PC-9 (cell line): ENCODE measurements at places on chromosomes 5 and 9. TPM values are rescaled to one million over a fixed set of nuclear protein-coding genes. Genes with fewer than 3 reads are reported as not detected.
A peak's percentile ranks its signal among the peaks of the same experiment; 100 is the strongest.

Gene INSL6
- total RNA-seq: not detected in 2 replicates

Gene ANKDD1B
- 0.20 and 0.31 TPM in 2 replicates for total RNA-seq

Gene LHFPL2
- total RNA-seq: 10.1 and 14.0 TPM in 2 replicates

Gene SOHLH1
- not detected in 2 replicates for total RNA-seq

Gene ADRA1B
- total RNA-seq: 4.6 and 6.0 TPM in 2 replicates

Gene TCOF1
- total RNA-seq: 68.4 and 75.3 TPM in 2 replicates

Gene TPPP
- total RNA-seq: 0.17 and 0.38 TPM in 2 replicates

Gene PROB1
- total RNA-seq: 2.6 and 2.9 TPM in 2 replicates

DNA sequence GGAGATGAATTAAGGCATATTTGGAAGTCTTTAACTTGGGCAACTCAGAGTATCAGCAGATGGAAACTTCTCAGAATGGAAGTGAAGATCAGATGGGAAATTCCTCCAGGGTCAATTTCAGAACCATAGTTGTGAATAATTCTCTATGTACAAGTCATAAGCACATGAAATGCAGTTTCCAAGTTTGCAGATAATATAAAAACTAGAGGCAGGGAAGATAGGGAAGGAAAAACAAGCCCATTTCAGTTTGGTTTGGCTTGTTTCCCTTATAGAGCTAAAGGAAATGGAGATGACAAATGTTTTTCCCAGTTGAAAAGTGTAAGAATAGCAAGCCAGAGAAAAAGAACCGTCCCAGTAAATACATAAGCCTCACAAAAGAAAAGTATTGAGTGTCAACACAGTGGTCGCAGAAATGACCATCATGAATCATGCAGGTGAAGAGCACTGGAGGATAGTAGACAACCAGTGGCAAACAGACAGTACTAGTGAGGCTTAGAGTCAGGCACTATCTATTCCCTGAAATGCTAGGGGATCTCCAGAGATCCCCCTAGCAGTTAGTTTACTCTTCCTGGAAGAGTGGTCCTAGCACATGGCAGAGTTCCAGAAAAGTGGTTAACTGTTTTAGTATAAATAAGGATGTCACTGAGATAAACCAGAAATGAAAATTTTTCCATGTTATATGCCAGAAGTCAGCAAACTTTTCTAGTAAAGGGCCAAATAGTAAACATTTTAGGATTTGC, 245.9 kb downstream of the SAXO1 start:
- H3K4me1 ChIP-seq: no peaks in the 10 kb centered on the region
- no peak for DNase-seq
- H3K4me3 ChIP-seq: no peak overlapping the region
- H3K36me3 ChIP-seq: no peaks in the 10 kb centered on the region

DNA sequence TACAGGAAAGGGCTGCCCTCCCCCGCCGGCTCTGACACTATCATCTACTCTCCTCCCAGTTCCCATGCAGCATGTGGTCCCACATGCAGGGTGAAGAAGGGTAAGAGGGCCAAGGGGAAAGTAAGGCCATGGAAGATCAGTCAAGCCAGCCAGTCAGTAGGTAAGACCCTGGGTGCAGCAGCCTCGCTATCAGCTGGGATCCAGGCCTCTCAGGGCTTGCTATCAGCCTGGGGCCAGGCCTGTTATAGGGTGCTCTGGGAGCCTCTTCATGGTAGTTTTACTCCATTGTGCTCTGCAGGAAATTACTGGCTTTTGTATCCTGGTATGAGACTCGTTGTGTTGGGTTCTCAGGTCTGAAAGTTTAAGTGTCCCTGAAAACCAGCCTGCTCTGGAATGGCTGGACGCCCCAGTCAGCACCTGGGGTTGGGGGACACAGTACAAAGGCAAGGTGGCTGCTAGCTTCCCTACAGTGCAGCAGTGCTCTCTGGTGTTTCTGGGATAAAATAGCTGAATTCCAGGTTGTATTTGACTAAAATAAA, 21.4 kb downstream of the SLC22A4 start:
- no peaks in the 10 kb centered on the region for H3K27me3 ChIP-seq
- DNase-seq: no peak
- H3K4me3 ChIP-seq: no peak overlapping the region
- no peaks in the 10 kb centered on the region for H3K4me1 ChIP-seq
- no peak overlapping the region for H3K27ac ChIP-seq
- H3K36me3 ChIP-seq: no peaks in the 10 kb centered on the region

GRCh38 chr9:131791542-131792254, 51.8 kb upstream of the RAPGEF1 start:
- no peaks in the 10 kb centered on the region for H3K36me3 ChIP-seq
- no peaks in the 10 kb centered on the region for H3K4me1 ChIP-seq
- DNase-seq: no peak
- H3K27ac ChIP-seq: no peak overlapping the region
- H3K27me3 ChIP-seq: peaks cover 93% of the 10 kb centered on the region

GRCh38 chr9:72980183-72980582, 27.3 kb upstream of the ALDH1A1 start:
- H3K4me1 ChIP-seq: peaks cover 9% of the 10 kb centered on the region
- no peaks in the 10 kb centered on the region for H3K27me3 ChIP-seq
- H3K27ac ChIP-seq: no peak overlapping the region
- no peaks in the 10 kb centered on the region for H3K36me3 ChIP-seq
- no peak overlapping the region for H3K4me3 ChIP-seq

- no peaks in the 10 kb centered on the region for H3K27me3 ChIP-seq
- H3K4me1 ChIP-seq: no peaks in the 10 kb centered on the region
- H3K36me3 ChIP-seq: no peaks in the 10 kb centered on the region
- no peak for DNase-seq
- H3K4me3 ChIP-seq: no peak overlapping the region
Observed at GRCh38 chr5:43497311-43498104, 13.8 kb upstream of the TMEM267 start.

- no peaks in the 10 kb centered on the region for H3K4me1 ChIP-seq
- H3K27ac ChIP-seq: no peak overlapping the region
- no peaks in the 10 kb centered on the region for H3K36me3 ChIP-seq
- peaks cover 46% of the 10 kb centered on the region for H3K27me3 ChIP-seq
- no peak for DNase-seq
- H3K4me3 ChIP-seq: no peak overlapping the region
Observed at GRCh38 chr5:135743705-135744411, 90.6 kb upstream of the SLC25A48 start.

- H3K27me3 ChIP-seq: peaks cover 26% of the 10 kb centered on the region; the same call in 1 of the 2 replicates
- no peaks in the 10 kb centered on the region for H3K36me3 ChIP-seq
- DNase-seq: no peak
- no peaks in the 10 kb centered on the region for H3K4me1 ChIP-seq
- H3K27ac ChIP-seq: no peak overlapping the region
Observed at GRCh38 chr5:169296419-169297143, 4.4 kb downstream of the SLIT3 start.

- H3K4me3 ChIP-seq: no peak overlapping the region
- DNase-seq: no peak
- no peaks in the 10 kb centered on the region for H3K36me3 ChIP-seq
- H3K4me1 ChIP-seq: no peaks in the 10 kb centered on the region
Observed at GRCh38 chr9:122453677-122454135, 24.0 kb downstream of the OR1J1 start.

DNA sequence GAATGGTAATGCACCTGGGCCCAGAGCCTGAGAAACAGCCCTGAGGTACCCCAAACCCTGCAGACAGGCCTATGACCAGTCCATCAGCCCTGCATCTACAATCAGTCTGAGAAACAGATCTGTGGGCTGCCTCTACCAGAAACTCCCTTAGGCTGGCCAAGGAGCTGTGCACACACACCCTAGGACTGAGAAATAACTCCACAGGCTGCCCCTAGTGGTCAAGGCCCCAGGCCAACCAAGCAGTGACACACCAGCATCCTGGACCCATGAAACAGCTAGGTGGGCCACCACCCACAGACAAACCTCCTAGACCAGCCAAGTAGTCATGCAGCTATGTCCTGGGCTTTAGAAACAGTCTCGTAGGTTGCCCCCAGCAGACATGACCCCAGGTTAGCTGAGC, 253.6 kb upstream of the VLDLR start:
- no peak overlapping the region for H3K27ac ChIP-seq
- no peak overlapping the region for H3K4me3 ChIP-seq
- H3K4me1 ChIP-seq: no peaks in the 10 kb centered on the region
- no peaks in the 10 kb centered on the region for H3K36me3 ChIP-seq
- no peaks in the 10 kb centered on the region for H3K27me3 ChIP-seq
- DNase-seq: no peak

DNA sequence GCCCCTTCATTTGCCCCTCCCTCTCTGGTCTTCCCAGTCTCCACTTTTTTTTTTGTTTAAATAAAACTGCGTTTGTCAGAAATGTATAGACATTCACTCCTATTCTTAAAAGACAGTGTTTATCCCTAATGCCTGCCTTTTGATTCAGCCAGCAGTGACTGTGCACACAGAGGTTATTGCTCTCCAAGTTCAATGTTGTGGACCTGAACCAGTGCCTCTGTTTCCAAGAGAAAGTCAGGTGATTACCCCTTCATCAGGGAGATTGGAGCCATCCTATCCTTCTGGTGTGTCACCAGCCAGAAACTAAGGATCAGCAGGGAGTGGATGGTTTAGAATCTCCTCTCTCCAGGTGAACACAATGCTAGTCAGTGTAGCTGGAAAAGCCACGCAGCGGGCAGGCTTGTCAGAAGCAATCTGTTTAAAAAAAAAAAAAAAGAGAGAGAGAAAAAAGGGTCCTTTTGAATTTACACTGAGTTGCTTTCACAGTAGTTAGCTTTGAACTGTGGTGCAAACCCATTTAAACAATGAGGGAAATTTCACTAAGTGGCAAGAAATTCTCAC, 167.5 kb upstream of the DMRT1 start:
- H3K27ac ChIP-seq: no peak overlapping the region
- DNase-seq: no peak
- no peaks in the 10 kb centered on the region for H3K4me1 ChIP-seq
- H3K36me3 ChIP-seq: no peaks in the 10 kb centered on the region
- H3K4me3 ChIP-seq: no peak overlapping the region

DNA sequence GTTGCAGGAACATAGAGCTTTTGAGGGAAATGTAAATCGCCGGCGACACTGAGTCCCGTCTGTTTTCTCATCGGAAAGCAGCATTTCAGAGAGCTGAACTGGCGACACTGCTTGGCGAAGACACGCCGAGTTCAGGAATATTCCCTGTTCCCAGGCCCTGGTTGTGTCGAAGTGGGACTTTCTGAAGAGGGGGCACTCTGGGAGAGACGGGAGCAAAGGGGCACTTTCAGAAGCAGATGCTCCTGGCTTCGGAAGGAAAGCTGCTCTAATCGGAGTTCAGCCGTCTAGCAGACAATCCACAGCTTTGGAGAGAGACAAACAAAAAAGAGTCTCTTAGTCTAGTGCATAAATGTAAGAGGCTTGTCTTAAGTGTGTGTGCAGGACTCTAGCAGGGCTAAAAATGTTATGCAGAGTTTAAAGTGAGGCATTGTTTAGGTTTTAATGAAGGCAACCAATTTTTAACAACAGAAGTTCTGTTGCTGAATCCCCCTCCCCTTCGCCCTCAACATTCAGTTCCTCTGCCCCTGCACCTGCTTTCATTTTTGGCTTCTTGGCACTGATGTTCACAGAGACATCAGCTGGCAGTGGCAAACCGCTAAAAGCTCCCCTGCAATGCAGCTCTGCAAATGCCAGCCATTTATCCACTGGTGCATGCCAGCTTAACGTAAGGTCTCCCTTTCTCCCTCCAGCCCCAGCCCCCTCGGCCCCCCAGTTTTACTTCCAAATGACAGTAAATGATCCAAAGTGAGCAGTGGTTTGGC, 289.5 kb upstream of the MPDZ start:
- no peaks in the 10 kb centered on the region for H3K27me3 ChIP-seq
- H3K4me1 ChIP-seq: no peaks in the 10 kb centered on the region

DNA sequence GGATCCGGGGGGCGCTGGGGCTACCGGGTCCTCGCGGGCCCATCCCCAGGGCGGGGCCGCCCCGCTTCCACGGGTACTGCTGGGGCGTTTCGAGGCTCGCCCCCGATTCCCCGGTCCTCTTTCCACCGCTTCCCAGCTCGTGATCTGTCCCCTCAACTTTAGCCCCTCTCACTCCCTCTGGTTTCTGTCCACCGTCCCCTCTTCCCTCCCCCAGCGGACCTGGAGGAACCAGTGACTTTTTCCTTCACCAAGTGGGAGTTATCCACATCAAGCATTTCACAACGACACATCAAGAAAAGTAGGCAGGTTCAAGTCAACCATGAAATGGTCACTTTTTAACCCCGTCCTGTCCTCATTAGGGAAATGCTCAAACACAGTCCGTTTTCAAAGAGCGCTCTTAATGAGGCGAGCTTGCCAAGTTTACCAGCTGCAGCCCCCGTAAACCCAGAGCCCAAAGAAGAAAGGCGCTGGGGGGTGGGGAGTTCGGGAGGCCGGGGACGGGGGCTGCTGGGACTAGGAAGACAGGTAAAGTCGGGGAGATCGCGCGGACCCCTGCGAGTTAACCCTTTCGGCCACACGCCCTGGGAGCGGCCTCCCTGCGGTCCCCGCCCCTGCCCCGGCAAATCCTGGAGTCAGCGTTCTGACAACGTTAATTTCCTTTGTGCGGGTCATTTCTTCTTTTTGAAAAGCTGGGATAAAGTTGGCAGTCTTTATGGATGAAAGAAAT, 2.1 kb upstream of the NFIB start:
- no peaks in the 10 kb centered on the region for H3K27me3 ChIP-seq
- no peak for DNase-seq
- H3K4me1 ChIP-seq: peaks cover 33% of the 10 kb centered on the region
- H3K36me3 ChIP-seq: no peaks in the 10 kb centered on the region
- H3K4me3 ChIP-seq: peak overlapping the region; percentile 76

- no peaks in the 10 kb centered on the region for H3K27me3 ChIP-seq
- DNase-seq: peak; percentile 33
- peak overlapping the region; percentile 98 for H3K4me3 ChIP-seq
- peaks cover 40% of the 10 kb centered on the region for H3K4me1 ChIP-seq
- 0 out of 2 replicates have a peak overlapping the region, but pooled peaks have one; percentile 29 for H3K27ac ChIP-seq
Observed at GRCh38 chr5:179805070-179805528, 1.6 kb downstream of the MGAT4B start.

GRCh38 chr5:56825222-56825824, 10.0 kb downstream of the MAP3K1 start:
- H3K4me1 ChIP-seq: peaks cover 29% of the 10 kb centered on the region
- H3K27me3 ChIP-seq: no peaks in the 10 kb centered on the region
- DNase-seq: no peak
- peak overlapping the region; percentile 17; the same call in 1 of the 2 replicates for H3K27ac ChIP-seq

- no peak for DNase-seq
- H3K4me1 ChIP-seq: no peaks in the 10 kb centered on the region
- H3K36me3 ChIP-seq: no peaks in the 10 kb centered on the region
Observed at GRCh38 chr5:62828742-62829603, 250.4 kb downstream of the LRRC70 start.

GRCh38 chr5:163163858-163164257, 273.5 kb upstream of the CCNG1 start:
- no peaks in the 10 kb centered on the region for H3K4me1 ChIP-seq
- H3K27ac ChIP-seq: no peak overlapping the region
- H3K36me3 ChIP-seq: no peaks in the 10 kb centered on the region
- no peaks in the 10 kb centered on the region for H3K27me3 ChIP-seq

GRCh38 chr9:88826771-88827181, 164.5 kb upstream of the S1PR3 start:
- H3K27ac ChIP-seq: no peak overlapping the region
- no peak for DNase-seq
- H3K36me3 ChIP-seq: no peaks in the 10 kb centered on the region
- no peaks in the 10 kb centered on the region for H3K27me3 ChIP-seq

DNA sequence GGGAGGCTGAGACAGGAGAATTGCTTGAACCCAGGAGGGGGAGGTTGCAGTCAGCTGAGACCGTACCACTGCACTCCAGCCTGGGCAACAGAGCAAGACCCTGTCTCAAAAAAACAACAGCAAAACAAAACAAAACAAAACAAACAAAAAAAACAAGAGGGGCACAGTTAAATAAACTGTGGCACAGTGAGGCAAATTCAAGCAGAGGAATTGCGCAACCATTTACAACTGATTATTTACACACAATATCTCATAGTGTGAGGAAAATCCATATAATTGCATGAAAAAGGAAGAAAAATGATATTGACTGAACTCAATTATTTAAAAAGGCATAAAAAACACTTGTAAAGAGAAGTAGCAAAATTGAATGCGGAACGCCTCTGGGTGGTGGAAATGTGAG, 161.5 kb downstream of the CRB2 start:
- H3K4me3 ChIP-seq: no peak overlapping the region
- no peak for DNase-seq
- H3K27ac ChIP-seq: no peak overlapping the region
- no peaks in the 10 kb centered on the region for H3K27me3 ChIP-seq
- H3K36me3 ChIP-seq: no peaks in the 10 kb centered on the region
